Stimulated activated naive CD4-positive, alpha-beta T cell treated with Interleukin-2 at 50 U/mL for 16 hours (primary cell): ENCODE measurements at places on chromosomes 5 and 9.

- DNase-seq = no peak
These were observed 66.9 kb downstream of the TMEM252 start for GRCh38 chr9:68473790-68474189.

GRCh38 chr5:176364765-176365350 is 429 bp upstream of the ARL10 start:
- DNase-seq = no peak

DNA sequence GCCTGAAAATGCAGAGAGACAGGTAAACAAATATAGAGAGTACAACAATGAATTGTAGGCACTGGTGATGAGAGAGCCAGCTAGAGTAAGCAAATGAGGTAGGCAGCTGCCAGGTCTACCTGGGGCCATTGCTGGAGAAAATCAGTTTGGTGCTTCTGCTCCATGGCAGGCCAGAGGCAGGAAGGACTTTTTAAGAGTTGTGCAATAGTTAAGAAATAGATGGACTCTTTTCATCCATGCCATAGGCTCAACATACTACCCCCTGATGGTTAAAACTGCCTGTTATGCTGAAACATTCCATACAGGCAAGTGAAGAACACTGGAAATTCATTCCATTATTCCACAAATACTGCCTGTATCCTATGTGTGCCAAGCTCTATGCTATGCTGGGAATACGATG is 86.5 kb upstream of the CCDC112 start:
- no peak for DNase-seq

- DNase-seq = no peak
These were observed 91.2 kb downstream of the DCP2 start for GRCh38 chr5:113067635-113068344.

DNA sequence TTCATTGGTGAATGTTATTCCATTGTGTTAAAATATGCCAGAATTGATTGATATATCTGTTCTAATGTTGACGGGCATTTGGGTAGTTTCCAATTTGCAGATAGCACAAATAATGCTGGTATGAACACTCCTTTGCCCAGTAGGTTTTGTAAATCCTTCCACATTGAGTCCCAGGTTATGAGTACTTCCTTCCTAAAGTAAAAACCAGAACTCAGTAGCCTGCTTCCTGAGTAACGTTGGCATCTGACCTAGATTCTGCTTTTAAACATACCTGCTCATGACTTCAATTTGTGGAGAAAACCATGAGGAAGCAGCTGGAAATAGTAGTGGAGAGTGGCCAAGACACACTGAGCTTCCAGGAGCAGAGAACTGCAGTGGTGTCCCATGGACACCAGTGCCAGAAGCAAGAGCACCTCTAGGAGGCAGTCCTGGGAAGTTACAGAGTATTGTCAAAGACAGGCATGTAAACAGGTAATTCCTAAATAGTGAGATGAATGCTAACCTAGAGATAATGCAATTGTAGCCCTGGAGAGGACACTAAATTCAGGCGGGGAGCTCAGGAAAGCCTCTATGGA is 24.3 kb upstream of the RASGRF2 start:
- no peak for DNase-seq

DNA sequence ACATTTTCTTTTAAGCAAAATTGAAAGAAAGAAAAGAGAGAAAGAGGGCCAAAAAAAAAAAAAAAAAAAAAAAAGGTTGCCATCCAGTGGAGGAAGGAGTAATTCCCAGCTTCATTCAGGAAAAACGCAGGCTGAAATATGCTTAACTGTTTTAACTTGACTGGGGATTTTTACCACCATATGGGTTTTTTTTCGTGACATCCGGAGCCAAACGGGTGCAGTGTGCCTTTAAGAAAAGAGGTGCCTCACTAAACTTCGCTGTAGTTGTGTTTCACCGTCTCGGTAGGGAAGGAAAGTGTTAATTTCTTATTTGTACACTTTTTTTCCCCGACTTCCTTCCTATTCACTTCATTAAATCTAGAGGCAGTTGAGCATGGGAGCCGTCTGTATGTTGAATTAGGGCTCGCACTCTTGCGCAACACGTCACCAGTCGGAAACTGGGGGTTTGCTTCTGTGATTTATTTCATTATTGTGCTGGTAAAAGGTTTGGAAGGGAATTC is 143.0 kb downstream of the SMARCA2 start:
- peak; percentile 22 for DNase-seq

DNA sequence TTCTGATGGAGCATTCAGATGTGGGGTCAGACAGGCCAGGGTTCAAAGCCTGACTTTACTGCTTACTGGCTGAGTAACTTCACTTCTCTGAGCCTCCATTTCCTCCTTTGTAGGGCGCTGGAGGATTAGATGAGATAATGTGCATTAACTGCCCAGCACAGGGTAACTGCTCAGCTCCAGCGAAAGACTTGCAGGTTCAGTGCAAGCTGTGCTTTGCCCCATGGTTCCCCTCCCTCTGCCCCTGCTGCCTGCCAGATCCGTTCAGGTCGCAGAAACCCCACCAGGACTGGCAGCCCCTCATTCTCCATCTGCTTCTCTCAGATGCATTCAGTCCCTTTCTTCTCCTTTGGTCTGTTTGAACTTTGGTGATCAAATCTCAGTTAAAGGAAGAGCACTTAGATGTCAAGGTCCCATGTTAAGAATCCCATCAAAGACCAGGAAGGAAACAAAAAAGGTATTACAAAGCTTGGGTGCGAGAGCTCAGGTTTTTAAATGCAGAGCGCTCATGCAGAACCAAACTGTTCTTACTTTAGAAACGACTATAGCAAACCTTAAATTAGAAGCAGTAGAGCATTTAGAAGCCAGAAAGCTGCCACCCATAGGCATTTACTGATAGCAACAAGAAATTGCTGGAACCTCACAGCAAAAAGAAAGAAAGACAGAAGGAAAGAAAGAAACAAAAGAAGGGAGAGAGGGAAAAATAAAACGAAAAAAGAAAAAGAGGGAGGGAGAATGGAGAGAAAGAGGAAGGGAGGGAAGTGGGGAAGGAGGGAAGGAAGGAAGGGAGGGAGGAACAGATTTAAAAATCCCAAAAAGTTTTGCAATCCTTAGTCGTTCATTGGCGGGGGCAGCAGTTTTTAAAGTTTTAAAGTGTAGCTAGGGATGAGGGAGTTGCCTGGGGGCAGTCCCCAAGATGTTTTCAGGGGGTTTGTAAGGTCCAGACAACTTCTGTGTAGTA is 23.5 kb downstream of the AFAP1L1 start:
- no peak for DNase-seq

- no peak for DNase-seq
These were observed 20.1 kb downstream of the CCDC180 start for GRCh38 chr9:97327562-97327961.
